ELR (cell line): ENCODE measurements at places on chromosomes 6 and 20.

- DNase-seq: no peak
These were observed 27.4 kb downstream of the HEBP2 start for GRCh38 chr6:138431256-138432062.

DNA sequence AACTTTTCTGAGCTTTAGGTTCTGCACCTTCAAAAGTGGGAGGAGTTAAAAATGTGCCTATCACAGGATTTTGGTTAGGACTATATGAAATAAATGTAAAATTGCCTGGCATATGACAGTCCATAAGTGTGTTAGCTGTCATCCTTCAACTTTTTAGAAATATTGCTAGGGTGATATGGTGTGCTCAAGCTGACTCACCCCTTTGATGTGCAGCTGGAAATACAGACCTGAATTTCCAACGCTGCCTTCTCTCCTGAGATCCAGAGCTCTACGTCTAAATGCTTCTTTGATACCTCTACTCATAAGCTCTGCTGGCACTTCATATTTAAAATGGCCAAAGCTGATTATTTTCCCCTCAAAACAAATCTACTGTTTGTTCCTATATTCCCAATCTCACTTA, 2.7 kb downstream of the SLC35B3 start:
- DNase-seq: peak; percentile 19

- no peak for DNase-seq
These were observed 213.1 kb downstream of the RNF144B start for GRCh38 chr6:18600255-18600654.

DNA sequence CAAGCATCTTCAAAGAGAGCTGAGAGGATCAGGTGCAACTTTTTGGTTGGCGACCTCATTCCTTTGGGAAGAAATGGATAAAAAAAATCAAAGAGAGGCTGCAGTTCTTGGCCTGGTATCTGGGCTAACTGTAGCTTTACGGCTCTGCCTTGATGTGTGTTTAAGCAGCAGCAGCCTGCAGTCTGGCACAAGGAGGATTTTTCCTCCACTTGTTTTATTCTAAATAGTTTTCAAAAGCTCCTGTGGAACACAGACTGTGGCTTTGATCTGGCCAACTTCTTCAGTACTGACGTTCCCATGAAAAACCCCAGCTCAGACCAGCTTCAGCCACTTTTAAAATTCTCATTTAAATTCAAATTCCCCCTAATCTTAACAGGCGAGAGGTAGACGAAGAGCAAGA, 137.3 kb downstream of the HDGFL1 start:
- no peak for DNase-seq

DNA sequence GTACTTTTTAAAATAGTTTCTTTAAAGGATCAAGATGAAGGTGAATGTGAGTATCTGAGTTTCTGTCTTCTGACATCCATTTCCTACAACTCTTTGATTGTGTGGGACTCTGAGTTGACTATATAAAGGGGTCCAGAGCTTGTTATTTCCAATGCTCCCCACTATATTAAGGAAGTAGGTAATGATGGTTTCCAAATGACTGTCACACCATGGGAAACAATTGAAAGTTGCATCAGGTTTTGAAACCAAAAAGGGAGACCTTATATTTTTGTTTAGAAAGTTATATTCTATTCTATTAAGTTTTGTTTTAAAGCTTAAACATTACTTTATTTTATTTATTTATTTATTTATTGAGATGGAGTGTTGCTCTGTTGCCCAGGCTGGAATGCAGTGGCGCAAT, 11.2 kb downstream of the CASS4 start:
- DNase-seq: no peak

DNA sequence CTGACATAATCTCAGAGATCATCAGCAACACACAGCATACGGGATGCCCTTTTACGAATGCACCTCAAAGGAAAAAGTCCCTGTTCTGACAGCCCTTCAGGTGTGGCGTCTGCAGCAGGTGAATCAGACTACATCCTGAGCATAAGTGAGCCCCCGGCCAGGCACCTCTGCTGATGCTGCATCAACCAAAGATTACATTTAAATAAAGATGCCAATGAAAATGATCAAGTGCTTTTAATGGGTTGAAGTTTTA, 58.7 kb downstream of the INSM1 start:
- no peak for DNase-seq

DNA sequence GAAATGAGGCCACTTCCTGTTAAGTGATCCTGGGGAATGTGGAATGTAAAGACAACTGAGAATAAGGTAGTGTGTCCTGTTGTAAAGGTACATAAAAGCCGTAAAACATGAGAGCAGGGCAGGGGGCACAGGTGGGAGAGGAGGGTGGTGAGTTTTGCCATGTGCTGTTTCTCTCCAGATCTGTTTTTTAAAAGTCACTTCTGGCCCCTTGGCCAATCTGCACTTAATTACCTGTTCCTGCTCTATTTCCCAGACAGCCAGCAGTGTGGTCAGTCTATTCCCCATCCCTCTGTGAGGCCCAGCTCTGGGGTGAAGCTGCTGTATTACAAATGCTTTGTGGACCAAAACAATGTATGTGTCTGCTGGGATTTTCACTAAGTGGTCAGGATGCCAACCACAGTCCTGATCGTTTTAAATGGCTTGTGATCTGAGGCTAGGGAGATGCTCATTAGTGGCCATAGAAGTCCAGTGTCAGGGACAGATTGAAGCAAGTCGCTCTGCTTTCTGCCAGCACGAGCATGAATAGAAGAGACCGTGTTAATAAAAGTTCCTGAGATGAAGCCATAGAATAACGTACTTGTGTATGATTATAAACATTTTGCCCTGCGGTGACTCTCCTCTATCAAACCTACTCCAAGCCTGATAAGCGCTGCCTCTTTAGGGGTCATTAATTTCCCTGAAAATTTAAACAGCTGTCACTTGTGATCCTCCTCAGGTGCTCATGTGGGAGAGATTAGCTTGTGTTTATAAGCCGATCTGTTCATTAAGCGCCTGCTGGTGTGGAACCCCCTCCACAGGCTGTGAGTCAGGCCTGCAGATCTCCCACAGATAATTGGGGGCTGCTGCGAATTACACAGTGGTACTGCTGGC, 111.8 kb upstream of the CENPW start:
- no peak for DNase-seq

DNA sequence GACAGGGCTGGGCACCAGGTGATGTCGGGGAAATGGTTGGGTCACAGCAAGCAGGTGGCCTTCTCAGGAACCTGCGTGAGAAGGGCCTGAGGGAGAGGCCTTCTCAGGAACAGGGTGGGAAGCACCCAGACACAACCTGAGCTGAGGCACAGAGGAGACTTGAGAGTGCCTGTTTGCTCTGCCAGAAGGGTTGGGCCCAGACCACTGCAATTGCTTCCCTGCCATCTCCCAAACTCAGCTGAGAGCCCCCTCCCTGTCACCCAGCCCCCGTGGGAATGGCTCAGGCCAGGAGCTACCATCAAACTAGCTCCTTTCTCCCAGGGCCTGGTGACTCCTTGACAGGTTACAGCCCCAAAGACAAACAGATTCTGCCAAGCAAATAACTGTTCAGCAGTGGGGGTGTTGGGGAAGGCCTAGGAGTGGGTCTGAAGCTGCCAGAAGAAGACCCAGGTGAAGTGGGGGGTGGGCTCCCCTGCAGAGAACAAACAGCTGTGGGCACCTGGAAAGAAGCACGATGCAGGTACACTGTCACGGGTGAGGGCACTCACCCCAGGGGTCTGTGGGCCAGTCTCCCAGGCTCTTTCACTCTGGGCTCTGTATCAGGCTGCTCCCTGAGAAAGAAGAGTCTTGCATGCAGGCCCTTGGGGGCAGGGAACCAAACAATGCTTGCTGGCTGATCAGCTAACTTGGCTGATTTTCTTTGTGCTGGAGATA, 30.4 kb upstream of the SPDEF start:
- no peak for DNase-seq

DNA sequence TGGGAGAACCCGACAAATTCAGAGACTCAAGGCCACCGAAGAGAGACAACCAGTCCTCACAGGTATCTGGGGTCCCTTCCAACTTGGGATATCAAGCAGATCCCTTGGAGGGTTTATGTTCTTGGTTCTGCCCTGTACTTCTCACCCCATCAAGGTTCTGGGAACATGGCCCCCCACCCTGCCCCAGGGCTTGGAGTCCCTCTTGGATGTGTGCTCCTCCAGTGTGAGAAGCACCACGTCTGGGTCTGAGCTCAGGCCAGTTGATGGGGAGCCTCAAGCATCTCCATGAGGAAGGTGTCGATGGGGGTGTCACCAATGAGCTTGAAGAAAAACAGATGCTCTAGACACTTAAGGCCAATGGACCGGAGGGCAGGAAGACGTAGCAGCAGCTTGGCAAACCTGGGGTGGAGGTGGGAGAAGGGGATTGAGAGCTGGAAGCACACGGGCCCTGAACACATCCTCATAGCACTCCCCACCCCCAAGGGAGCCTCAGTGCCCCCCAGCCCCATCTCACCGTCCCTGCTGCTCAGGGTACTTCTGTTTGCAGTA, 2.2 kb upstream of the COL11A2 start:
- DNase-seq: no peak

DNA sequence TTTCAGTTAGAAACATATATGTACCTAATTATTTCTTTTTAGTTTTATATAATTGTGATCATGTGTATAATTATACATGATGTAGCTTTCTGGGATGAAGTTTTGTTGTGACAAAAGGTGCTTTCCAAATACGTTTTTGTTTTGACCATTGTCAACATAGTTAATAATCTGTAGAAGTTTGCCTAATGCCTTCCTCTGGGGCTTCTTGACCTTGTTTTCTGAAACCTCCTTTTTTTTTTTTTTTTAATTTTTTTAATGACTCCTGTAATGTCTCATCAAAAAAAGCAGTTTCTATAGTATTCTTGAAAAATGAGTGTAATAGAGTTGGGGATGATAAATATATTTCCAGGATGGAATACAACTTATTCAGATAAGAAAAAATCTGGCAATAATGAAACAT, 434.7 kb upstream of the SOX4 start:
- DNase-seq: no peak

GRCh38 chr6:110643175-110643574, 166.8 kb upstream of the SLC22A16 start:
- DNase-seq: peak; percentile 40

- DNase-seq: peak; percentile 86
These were observed 555.6 kb downstream of the CD83 start for GRCh38 chr6:14673201-14673600.

- peak; percentile 30 for DNase-seq
These were observed 112.5 kb downstream of the WDR27 start for GRCh38 chr6:169589293-169589692.

GRCh38 chr6:135093578-135093977, 39.0 kb upstream of the HBS1L start:
- DNase-seq: no peak

DNA sequence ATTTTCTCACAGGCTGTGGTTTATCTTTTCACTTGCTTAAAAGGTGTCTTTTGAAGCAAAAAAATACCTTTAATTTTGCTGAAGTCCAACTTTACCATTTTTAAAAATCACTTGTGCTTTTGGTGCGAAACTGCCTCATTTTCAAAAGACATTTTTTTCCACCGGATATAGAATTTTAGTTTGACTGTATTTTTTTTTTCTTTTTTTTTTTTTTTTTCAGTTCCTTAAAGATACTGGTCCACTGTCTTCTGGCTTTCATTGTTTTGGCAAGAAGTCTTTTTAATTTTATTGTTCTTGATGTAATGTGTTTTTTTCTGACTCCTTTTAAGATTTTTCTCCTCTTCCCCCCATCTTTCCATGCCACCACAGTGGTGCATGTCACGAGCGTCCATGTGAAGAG, 198.2 kb downstream of the ARID1B start:
- DNase-seq: no peak

DNA sequence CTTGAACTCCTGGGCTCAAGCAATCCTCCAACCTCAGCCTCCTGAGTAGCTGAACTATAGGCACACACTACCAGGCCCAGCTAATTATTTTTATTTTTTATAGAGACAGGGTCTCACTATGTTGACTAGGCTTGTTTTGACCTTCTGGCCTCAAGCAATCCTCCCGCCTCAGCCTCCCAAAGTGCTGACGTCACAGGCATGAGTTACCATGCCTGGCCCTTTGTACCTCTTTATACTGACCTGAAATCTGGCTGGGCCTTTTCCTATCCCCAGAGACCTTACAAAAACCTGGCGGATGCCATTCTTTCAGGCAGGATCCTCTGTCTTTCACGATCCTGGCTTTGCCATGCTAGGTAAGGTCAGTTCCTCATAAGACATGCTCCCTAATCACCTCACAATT, 11.5 kb downstream of the WFDC3 start:
- peak; percentile 8 for DNase-seq

GRCh38 chr6:132140189-132140588, 189.0 kb upstream of the CCN2 start:
- DNase-seq: no peak

DNA sequence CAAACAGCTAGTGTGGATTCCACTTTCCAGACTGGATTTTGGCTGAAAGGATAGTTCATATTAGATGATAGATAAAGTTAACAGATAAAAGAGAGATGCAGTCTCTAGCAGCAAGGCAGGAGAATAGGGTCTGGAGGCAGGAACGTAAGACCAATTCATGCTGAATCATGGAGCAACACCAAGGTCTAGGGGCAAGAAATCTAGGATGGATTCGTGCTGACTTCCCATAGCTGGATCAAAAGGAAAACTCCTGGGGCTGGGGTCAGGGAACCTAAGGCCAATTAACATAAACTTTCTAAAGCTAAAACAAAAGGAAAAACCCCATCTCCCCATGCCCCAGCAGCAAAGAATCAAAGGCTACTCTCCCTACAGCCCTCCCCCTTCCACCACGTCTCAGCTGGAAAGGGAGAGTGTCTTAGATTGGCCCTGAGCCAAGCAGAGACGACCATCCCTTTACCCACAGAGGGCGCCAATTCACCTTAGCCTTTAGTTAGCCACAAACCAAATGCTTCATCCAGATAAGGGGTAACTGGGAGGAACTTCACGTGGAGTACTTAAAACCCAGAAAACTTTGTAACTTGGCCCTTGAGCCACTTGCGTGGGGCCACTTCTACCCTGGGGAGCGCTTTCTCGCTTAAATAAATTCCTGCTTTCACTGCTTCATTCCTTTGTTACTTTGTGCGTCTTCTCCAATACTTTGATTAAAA, 7.6 kb downstream of the TREM1 start:
- peak; percentile 69 for DNase-seq

DNA sequence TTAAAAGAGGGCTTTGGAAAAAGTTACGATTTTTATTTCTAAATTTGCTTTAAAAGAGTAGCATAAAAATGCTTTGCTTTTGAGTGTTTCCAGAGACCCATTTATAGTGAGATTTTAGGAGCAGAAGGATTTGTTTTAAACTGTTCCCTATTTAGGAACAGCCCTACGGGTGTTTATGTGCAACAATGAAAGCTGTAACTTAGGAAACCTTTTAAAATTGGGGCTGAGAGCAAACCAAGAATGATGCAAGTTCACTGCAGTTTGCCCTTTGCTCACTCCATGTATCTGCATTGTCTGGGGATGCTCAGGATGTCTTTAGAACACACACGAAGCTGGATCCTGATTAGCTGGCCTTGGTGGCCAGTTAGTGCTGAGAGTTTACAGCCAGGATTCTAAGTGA, 40.9 kb downstream of the GHRH start:
- no peak for DNase-seq
